ENCODE measurements at places on chromosomes 13 and 19. TPM values are rescaled to one million over a fixed set of nuclear protein-coding genes. Genes with fewer than 3 reads are reported as not detected.

GRCh38 chr13:48962281-48962680 is 13.4 kb upstream of the FNDC3A start:
- no peak for DNase-seq

- no peak for DNase-seq
These were observed 44.2 kb downstream of the EDNRB start for GRCh38 chr13:77874406-77874805.

DNA sequence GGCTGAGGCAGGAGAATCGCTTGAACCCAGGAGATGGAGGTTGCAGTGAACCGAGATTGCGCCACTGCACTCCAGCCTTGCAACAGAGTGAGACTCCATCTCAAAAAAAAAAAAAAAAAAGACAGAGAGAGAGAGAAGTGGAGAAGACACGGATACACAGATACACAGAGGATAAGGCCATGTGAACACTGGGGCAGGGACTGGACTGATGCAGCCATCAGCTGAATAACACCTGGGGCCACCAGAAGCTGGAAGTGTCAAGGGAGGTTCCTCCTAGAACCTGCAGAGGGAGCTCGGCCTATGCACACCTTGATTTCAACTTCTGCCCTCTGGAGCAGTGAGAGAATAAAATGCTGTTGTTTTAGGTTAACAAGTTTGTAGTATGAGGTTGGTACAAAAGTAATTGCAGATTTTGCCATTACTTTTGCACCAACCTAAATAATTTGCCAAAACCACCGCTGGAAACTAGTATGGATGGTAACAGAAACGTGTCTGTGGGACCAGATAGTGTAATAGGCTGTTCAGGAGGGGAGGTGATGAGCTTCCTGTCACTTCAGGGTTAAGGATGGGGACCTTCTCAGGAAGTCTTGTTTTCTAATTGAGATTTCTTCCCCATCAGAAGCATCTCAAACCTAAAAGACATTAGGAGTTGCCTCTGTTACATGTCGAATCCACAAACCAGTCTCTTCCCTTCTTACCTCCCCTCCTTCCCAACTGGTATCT is 36.4 kb upstream of the IGSF23 start:
- peak; percentile 40 for DNase-seq

GRCh38 chr13:110054041-110054440 is 252.9 kb downstream of the COL4A1 start:
- DNase-seq = no peak

DNA sequence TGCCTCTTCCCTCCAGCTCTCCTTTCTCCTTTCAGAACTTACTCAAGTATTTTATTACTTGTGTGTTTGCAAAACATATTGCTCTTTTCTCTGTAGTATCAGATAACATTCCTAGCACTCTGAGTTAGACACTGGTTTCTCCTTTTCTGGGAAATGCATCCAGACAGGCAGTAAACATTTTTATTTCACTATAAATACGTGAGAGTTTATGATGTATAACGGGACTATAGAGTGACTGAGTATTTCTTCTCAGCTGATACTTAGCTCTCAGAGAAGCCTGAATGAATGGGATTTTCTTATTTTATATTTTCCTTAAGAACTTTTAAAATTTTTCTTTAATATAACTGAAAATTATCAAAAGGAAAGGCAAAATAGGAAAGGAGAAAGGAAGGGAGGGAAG is 211.2 kb upstream of the EDNRB start:
- DNase-seq = no peak

SWSAP1 gene
- total RNA-seq = 3.1 TPM

DNA sequence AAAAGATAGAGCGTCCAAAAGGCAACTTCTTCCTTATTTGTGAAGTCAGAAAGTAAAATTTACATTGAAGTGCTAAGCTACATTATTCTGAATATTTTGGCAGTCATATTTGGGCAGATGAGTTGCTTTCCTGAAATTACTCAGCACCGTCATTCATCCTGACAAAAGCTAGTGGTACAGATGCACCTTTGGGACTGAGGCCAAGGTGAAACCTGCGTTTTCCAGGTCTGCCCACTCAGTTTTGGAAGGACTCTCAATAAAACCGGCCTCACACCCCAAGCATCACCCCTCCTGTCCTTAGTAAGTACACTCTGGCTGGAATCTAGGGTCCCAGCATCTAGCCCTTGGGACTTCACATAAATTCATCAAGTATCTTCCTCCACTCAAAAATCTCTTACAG is 187.5 kb downstream of the TM9SF2 start:
- DNase-seq = no peak

COQ8B gene
- 39.2 TPM for total RNA-seq

Measured in left lung (tissue), 14 donors.